Activated naive CD8-positive, alpha-beta T cell treated with anti-CD3 and anti-CD28 coated beads for 36 hours (primary cell): ENCODE measurements at places on chromosomes 3 and 15.

DNA sequence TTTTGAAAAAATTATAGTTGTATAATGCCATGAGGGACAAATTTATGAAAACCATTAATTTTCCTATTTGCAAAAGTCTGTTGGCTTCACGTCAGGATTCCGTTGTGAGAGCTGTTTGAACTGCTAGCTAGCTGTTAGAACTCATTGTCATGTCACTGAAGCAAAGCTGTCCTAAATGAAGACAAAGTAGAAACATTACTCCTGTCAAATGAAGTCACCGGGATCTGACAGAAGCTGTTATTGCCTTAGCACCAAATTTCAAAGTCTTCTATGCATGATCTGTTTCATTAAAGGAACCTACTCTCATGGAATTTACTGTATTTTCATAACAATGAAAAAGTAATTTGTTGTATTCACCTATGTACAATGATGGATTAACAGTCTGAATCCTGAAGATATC is 479.8 kb downstream of the PLOD2 start:
- no peak overlapping the region for H3K4me3 ChIP-seq
- H3K27me3 ChIP-seq, result no peaks in the 10 kb centered on the region
- no peak for DNase-seq
- H3K4me1 ChIP-seq, result no peaks in the 10 kb centered on the region

- no peak within 1 kb of the TSS for H3K4me3 ChIP-seq
- H3K4me1 ChIP-seq, result peaks cover 10% of the 10 kb centered on the region
- no peak within 1 kb of the TSS for H3K27ac ChIP-seq
- no peak for DNase-seq
- no peaks in the 10 kb centered on the region for H3K27me3 ChIP-seq
Observed at GRCh38 chr3:48563382-48563918, at the start of gene UCN2. Gene UCN2, minus strand, starts transcription at chr3:48563781. Its CDS starts 657 bp downstream, at chr3:48563124.

DNA sequence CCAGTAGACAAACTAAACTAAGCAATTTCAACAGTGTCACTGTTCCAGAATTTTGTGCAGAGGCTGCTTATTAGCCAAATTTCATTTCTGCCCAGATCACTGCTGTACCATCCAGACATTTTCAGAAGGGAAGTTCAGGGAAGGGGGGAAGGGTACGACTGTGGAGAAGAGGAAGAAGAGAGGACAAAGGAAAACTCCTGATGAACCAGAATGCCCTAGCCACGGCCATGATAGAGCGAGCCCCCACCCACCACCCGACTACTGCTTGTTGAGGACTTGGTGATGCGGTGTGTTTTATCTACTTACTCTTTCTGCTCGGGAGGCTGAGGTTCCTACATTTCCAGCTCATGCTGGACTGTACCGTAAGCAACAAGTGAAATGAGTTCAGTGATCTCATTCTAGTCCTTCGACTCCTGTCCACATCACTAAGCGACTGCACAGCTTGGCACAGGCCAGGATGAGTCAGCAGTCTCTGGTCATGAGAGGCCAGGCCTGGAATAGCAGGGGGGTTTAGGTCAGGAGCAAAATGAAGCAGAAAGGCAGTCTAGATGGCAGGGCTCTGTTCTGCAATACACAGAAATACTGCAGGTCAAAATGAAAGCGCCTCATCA is 330.8 kb downstream of the TIGIT start:
- peak overlapping the region; percentile 25 for H3K27ac ChIP-seq
- no peaks in the 10 kb centered on the region for H3K27me3 ChIP-seq
- DNase-seq, result peak; percentile 3
- peaks cover 34% of the 10 kb centered on the region for H3K36me3 ChIP-seq

- DNase-seq, result no peak
- no peaks in the 10 kb centered on the region for H3K36me3 ChIP-seq
- peaks cover 4% of the 10 kb centered on the region for H3K4me1 ChIP-seq
- no peak overlapping the region for H3K27ac ChIP-seq
- H3K27me3 ChIP-seq, result no peaks in the 10 kb centered on the region
- H3K4me3 ChIP-seq, result no peak overlapping the region
Observed at GRCh38 chr15:59388670-59389069, 16.0 kb upstream of the MYO1E start.

- H3K27ac ChIP-seq, result no peak overlapping the region
- H3K36me3 ChIP-seq, result no peaks in the 10 kb centered on the region
- H3K4me3 ChIP-seq, result no peak overlapping the region
- H3K27me3 ChIP-seq, result peaks cover 18% of the 10 kb centered on the region
- H3K4me1 ChIP-seq, result peaks cover 6% of the 10 kb centered on the region
- DNase-seq, result no peak
Observed at GRCh38 chr15:84960391-84961113, 21.1 kb upstream of the PDE8A start.

DNA sequence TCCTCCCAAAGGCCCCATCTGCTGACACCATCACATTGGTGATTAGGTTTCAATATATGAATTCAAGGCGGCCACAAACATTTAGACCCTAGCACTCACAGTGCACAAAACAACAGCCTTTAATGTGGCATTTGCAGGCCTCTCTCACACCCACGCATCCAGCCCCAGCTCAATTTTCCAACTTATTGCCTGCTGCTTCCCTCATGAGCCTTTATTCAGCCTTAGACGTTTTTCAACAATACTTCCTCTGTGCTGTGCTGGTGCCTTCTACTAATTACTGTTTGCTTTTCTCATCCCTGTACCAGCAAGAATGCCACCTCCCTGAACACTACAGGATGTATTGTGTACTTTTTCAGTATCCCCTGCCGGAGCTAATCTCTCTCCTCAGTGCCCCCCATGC is 334.6 kb downstream of the GABRB3 start:
- no peaks in the 10 kb centered on the region for H3K27me3 ChIP-seq
- no peak overlapping the region for H3K4me3 ChIP-seq
- no peaks in the 10 kb centered on the region for H3K4me1 ChIP-seq
- H3K36me3 ChIP-seq, result no peaks in the 10 kb centered on the region

DNA sequence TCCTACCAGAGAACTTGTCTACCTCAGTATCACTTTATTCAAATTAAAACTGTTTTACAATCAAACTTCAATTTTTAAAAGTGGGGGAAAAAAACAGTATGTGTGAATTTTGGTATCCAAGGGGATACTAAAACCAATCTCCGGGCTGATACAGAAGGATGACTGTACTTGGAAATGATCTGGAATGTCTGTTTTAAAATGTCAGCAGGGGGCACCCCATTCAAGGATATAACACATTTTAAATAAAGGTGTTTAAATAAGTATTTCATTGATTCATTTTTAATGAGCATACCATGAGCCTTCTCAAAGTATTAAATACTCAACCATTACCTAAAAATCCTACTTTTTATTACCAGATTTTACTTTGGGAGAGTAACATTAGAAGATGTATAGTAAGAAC is 67.9 kb downstream of the ULK4 start:
- no peaks in the 10 kb centered on the region for H3K27me3 ChIP-seq
- no peaks in the 10 kb centered on the region for H3K4me1 ChIP-seq
- H3K4me3 ChIP-seq, result no peak overlapping the region
- peaks cover 22% of the 10 kb centered on the region for H3K36me3 ChIP-seq
- DNase-seq, result no peak

- no peaks in the 10 kb centered on the region for H3K4me1 ChIP-seq
- no peaks in the 10 kb centered on the region for H3K27me3 ChIP-seq
- no peak for DNase-seq
- no peaks in the 10 kb centered on the region for H3K36me3 ChIP-seq
Observed at GRCh38 chr3:34856081-34856947, 783.0 kb upstream of the ARPP21 start.

- peaks cover 5% of the 10 kb centered on the region for H3K4me1 ChIP-seq
- H3K27ac ChIP-seq, result no peak within 1 kb of the TSS
- DNase-seq, result no peak
- H3K27me3 ChIP-seq, result peaks cover 33% of the 10 kb centered on the region
- no peak within 1 kb of the TSS for H3K4me3 ChIP-seq
Observed at GRCh38 chr3:130345487-130346079, at the start of gene COL6A5. Gene COL6A5, plus strand, starts transcription at chr3:130345672. Its CDS starts 27,967 bp downstream, at chr3:130373639.

GRCh38 chr3:48634661-48635221 is 520 bp downstream of the SLC26A6 start:
- H3K27ac ChIP-seq, result no peak overlapping the region
- H3K36me3 ChIP-seq, result peaks cover 3% of the 10 kb centered on the region
- peak; percentile 65 for DNase-seq
- H3K27me3 ChIP-seq, result no peaks in the 10 kb centered on the region

DNA sequence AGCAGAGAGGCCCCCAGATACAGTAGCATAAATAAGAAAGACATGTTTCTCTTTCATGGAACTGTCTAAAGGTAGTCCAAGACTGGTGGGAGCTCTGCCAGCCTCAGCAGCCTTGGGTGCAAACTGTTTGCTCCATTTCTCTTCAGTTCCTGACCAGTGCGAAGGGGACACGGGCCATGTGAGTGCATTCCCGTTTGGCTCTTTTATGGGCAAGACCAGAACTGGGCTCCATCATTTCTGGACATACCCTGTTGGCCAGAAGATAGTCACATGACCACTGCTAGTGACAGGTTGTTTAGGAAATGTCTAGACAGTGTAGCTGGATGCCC is 45.5 kb downstream of the CHCHD6 start:
- no peak overlapping the region for H3K27ac ChIP-seq
- no peak for DNase-seq
- H3K27me3 ChIP-seq, result no peaks in the 10 kb centered on the region
- H3K4me3 ChIP-seq, result no peak overlapping the region
- H3K4me1 ChIP-seq, result peaks cover 2% of the 10 kb centered on the region

DNA sequence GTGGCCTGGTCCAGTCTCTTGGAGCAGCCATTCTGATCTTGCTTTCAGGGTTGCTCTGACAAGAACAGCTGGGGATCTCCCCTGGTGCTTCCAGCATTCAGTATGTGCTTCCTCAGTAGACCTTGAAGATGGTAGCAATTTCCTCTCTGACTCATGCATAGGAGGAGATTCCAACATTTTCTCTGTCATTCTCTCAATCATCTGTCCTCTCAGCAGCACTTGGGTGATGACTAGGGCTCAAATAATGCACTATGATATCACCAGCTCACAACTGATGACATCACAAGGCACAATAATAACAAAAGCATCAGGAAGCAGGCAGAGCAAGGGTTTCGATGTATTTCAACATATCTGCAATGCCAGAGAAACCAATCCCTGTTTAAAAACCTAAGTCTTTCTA is 52.7 kb downstream of the NFKBIZ start:
- no peak for DNase-seq
- H3K4me3 ChIP-seq, result no peak overlapping the region
- no peaks in the 10 kb centered on the region for H3K36me3 ChIP-seq
- no peaks in the 10 kb centered on the region for H3K27me3 ChIP-seq
- H3K4me1 ChIP-seq, result peaks cover 12% of the 10 kb centered on the region

DNA sequence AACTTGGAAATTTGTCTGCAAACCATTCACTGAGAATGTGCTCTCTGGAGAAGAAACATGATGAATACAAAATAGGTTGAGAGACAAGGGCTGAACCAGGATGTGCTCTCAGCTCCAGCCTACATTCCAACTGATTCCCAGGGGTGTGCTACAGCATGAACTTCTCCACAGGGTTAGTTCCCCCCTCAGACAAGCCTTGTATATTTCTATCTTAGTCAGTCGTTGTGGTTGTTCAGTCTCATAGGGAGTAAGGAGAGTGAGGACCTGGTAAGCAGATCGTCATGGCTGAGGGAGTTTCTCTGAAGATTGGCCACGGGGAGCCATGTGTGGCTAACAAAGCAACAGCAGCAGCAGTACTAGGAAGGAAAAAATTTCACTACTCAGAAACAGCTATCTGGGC is 919.7 kb upstream of the CADM2 start:
- H3K27ac ChIP-seq, result no peak overlapping the region
- H3K36me3 ChIP-seq, result no peaks in the 10 kb centered on the region
- H3K4me1 ChIP-seq, result no peaks in the 10 kb centered on the region
- H3K27me3 ChIP-seq, result no peaks in the 10 kb centered on the region

- H3K27ac ChIP-seq, result no peak overlapping the region
- H3K36me3 ChIP-seq, result no peaks in the 10 kb centered on the region
- no peak overlapping the region for H3K4me3 ChIP-seq
- peaks cover 11% of the 10 kb centered on the region for H3K4me1 ChIP-seq
Observed at GRCh38 chr3:112773864-112774263, 72.8 kb downstream of the CD200R1L start.

DNA sequence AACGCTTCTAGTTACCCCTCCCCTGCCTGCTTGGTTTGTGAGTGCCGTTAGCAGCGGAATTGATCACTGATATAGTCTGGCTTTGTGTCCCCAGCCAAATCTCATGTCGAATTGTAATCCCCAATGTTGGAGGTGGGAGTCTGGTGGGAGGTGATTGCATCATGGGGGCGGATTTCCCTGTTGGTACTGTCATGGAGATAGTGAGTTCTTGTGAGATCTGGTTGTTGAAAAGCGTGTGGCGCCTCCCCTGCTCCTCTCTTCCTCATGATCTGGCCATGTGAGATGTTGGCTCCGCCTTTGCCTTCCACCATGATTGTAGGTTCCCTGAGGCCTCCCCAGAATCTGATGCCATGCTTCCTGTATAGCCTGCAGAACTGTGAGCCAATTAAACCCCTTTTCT is 47.3 kb upstream of the PGPEP1L start:
- H3K4me3 ChIP-seq, result no peak overlapping the region
- H3K27me3 ChIP-seq, result peaks cover 22% of the 10 kb centered on the region
- no peak for DNase-seq
- H3K4me1 ChIP-seq, result peaks cover 5% of the 10 kb centered on the region
- H3K36me3 ChIP-seq, result no peaks in the 10 kb centered on the region
- H3K27ac ChIP-seq, result no peak overlapping the region
